ENCODE measurements at places on chromosomes 6 and 20.

GRCh38 chr6:117423754-117424153 is 2.0 kb downstream of the ROS1 start:
- no peak for DNase-seq

- DNase-seq, result no peak
Observed at GRCh38 chr20:61924211-61924857, 141.3 kb downstream of the TAF4 start.

GRCh38 chr6:69084746-69085335 is 449.8 kb downstream of the ADGRB3 start:
- DNase-seq, result no peak

GRCh38 chr6:7145885-7146828 is 38.4 kb downstream of the RREB1 start:
- no peak for DNase-seq

GRCh38 chr6:107656401-107656800 is 166.5 kb downstream of the SOBP start:
- no peak for DNase-seq

- DNase-seq, result no peak
Observed at GRCh38 chr20:2314759-2315439, 19.1 kb downstream of the TGM3 start.

- DNase-seq, result peak; percentile 75
Observed at GRCh38 chr20:49979030-49979832, 3.5 kb upstream of the SNAI1 start.

GRCh38 chr6:34301408-34301807 is 52.6 kb upstream of the SMIM29 start:
- DNase-seq, result no peak

DNA sequence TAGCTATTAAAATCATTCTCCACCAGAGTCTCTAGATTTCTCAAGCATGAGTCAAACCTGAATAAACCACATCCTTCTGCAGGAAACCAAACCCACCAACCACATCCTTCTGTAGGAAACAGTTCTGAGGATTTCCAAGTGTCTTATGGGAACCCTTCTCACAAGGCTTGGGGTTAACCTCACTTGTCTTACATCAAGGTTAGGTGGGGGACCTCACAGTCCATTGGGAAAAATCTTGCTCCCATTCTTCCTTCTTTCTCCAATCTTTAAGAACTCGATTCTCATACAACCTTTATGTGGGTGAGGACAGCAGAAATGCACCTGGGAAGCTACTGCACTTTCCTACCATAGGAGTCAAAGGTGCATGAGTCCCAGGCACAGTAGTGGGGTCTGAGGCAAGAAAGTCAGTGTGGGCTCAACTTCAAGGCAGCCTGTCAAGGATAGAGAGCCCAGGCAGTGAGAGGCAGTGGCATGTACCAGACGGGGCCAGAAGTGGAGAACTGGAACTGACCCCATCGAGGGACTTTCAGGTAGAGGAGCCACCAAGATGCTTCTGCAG is 114.5 kb downstream of the SLC22A3 start:
- no peak for DNase-seq

GRCh38 chr6:27545271-27546046 is 72.6 kb upstream of the ZNF184 start:
- DNase-seq, result peak; percentile 27

DNA sequence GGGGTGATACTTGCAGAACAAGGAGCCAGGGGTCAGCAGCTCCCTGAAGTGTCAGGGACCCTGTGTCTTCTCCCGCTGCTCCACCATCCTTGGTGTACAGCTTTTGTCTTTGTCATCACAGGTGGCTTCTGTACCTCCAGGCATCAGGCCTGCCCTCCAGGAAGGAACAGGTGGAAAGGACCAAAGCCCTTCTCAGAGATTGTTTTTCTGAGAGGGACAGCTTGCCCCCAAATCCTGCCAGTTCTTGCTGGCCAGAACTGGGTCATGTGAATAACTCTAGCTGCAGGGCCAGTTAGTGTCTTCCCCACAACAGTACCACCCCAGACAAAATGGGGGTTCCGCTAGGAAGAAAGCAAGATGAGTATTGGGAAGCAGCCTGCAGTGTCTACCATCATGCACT is 31.4 kb downstream of the SNPH start:
- no peak for DNase-seq

- DNase-seq, result no peak
Observed at GRCh38 chr20:46787991-46788762, 78.7 kb downstream of the SLC2A10 start.

GRCh38 chr20:44135417-44136204 is 51.4 kb downstream of the JPH2 start:
- no peak for DNase-seq

GRCh38 chr6:111676383-111676782 is 70.7 kb upstream of the TRAF3IP2 start:
- DNase-seq, result no peak

GRCh38 chr6:91886183-91886795 is 1299.4 kb upstream of the MAP3K7 start:
- DNase-seq, result no peak

- no peak for DNase-seq
Observed at GRCh38 chr6:156862711-156863110, 85.5 kb downstream of the ARID1B start.

GRCh38 chr6:16781348-16782169 is 20.3 kb upstream of the ATXN1 start:
- DNase-seq, result no peak

GRCh38 chr20:58271606-58272351 is 37.7 kb upstream of the RAB22A start:
- no peak for DNase-seq

- no peak for DNase-seq
Observed at GRCh38 chr6:313917-314316, 21.6 kb downstream of the DUSP22 start.

DNA sequence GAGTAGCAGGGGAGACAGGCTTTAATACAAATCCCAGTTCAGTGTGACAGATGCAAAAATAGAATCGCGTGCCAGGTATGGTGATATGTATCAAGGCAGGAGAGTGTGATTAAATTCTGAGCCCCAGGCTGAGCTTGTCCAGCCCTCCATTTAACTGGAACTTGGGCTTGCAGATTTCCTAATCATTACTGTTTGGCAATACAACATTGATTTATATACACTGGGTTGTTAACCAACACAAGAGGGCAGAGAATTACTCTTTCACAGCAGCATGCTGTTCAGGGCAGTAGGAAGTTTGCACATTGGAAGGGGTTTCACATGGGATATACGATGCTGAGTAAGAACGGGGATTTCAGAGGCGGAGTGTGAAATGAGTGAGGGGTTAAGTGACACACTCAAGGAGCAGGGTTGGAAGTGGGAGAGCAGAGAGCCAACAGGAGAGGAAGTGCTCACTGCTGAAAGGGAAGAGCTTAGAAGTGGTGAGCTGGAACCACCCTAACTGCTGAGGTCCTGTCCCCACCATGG is 70.8 kb upstream of the ATXN1 start:
- no peak for DNase-seq

DNA sequence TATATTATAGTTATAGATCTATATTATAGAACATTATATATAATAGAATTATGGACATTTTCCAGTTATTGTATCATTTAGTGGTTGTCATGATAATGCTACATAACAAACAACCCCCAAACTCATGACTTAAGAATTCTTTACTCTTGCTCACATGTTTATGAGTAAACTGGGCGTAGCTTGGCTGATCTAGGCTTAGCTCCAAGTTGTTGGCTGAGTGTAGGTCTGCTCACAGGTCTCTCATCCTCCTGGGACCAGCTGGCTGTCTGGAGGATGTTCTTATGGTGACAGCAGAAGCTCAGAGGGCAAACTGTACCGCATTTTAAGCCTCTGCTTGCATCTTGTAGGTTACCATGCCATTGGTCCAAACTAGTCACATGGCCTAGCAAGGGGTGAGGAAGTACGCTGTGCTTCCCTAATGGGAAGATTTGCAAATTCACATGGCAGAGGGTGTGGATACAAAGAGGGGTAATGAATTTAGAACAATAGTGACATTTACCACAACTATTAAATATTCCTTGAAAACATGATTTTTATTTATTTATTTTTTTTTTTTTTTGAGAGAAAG is 34.2 kb downstream of the ARHGAP40 start:
- no peak for DNase-seq

DNA sequence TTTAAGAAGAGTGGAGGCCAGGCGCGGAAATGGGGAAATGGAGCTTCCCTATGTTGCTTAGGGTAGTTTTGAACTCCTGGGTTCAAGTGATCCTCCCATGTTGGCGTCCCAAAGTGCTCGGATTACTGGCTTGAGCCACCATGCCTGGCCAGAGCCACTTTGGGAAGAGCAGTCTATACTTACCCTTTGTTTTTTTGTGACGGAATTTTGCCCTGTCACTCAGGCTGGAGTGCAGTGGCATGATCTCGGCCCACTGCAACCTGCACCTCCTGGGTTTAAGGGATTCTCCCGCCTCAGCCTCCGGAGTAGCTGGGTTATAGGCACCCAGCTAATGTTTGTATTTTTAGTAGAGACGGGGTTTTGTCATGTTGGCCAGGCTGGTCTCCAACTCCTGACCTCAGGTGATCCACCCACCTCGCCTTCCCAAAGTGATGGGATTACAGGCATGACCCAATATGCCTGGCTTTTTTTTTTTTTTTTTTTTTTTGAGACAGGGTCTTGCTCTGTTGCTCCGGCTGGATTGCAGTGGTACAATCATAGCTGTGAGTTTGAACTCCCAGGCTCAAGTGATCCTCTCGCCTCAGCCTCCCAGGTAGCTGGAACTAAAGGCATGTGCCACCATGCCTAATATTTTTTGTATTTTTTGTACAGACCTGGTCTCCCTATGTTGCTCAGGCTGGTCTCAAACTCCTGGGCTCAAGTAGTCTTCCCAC is 18.0 kb downstream of the PPP1R10 start:
- no peak for DNase-seq

GRCh38 chr6:19153270-19153980 is 683.7 kb upstream of the ID4 start:
- DNase-seq, result no peak

DNA sequence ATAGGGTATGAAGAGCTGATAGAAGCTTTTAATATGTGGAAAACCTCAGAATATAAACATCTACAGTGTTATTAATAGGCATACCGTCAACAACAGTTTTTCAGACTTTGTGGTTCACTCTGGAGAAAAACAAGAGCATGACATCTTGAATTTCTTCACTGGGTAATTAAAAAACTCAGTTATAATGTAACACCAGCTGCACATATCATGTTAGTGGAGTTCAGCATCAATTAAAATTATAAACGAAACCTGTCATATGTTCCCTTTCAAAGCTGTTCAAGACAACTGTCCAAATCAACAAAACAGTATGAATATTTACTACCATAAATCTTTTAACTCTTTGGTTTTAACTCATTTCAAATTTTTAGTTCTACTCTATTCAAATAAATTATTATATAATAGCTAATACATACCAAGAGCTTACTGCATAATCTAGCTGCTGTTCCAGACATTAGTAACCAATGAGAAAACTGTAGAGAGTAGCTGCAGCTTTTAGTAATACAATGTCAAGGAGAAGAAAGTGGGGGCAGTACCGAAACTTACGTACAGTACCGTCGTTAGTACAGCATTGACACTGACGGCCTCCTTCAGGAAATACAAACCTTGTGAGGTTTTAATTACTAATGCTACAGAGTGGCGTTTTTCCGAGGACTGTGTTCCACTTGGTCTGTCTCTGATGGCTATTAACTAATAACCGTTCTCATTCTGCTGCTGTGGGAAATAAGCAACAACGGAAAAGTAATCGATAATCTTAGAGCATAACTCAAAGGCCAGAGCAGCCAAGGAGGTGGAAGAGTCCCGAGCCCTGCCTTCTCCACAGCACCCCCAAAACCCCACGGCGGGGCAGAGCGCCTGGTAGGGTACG is 532 bp upstream of the PM20D2 start:
- DNase-seq, result no peak

DNA sequence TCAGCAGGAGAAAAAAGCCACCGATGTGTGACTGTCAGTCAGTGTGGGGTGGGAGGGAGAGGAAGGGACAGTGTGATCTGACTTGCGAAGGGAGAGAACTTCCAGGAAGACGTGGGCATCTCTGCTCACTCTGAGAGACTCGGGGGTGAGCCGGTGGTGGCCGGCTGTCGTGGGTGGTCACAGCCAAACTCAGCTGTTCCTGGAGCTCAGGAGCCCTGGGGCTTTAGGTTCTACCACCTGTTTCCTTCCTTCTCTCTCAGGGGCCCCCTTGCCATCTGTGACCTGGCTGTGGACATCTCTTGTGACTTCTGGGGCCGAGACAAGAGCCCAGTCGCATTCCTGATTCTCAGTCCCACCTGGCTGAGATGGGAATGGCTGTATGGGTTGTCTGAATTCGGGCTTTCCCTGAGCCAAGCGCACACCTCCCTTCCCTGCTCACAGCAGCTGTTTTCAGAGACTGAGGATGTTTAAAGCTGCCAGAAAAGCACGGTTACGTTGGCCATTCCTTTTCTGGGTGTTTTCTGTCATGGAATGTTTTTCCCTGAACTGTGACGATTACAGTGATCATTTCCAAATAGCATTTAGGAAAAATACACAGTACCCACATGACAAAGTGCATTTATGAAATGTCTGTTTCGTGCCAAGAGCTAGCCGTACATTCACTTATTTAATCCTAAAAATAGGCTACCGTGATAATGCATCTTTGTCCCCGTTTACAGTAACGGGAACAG is 36.5 kb downstream of the SYNJ2 start:
- DNase-seq, result no peak

All from NCI-H1930 (cell line).